GM12878 (cell line): ENCODE measurements at places on chromosomes 2 and 18.
A peak's percentile ranks its signal among the peaks of the same experiment; 100 is the strongest.

DNA sequence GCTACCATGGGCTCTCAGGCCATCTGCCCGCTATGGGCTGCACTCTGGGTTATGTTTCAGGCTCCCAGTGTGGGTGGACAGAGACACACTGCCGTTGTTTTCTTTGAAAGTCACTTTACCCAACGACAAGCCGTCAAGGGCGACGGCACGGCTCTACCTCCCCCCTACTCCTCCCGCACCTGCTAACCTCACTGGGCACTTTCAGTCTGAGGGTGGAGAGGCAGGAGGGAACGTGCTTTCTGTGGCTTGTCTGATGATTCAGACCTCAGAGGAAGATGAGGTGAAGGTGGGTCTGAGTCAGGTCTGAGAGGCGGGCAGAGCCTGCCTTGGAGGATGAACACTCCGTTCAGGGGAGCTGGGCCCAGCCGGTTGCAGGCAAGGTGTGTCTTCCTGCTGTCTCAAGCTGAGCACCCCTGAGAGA is 147.6 kb upstream of the HDAC4 start:
- no peak for DNase-seq

DNA sequence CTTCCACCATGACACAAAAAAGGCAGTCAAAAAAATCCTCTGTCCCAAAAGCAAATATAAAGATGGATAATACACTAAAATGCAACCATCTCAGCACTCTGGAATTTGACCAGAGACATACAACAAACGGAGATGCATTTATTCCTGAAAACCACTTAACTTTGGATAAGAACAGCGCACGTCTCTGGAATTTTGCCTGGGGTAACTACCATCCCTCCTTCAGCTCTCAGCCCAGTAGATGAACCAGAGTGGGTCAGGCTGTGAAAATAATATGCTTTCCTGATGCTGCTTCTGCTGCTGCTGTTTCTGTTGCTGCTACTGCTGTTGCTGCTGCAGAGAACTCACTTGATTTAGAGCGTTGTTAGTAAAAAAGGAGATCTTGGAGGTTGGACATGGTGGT is 133.8 kb upstream of the ACVR2A start:
- DNase-seq = no peak

GRCh38 chr2:183349091-183349490 is 224.8 kb downstream of the NUP35 start:
- no peak for DNase-seq

- DNase-seq = peak; percentile 93
Observed at GRCh38 chr2:199228887-199229819, 228.6 kb downstream of the SATB2 start.

GRCh38 chr18:44128365-44128764 is 552.3 kb upstream of the SETBP1 start:
- DNase-seq = no peak

DNA sequence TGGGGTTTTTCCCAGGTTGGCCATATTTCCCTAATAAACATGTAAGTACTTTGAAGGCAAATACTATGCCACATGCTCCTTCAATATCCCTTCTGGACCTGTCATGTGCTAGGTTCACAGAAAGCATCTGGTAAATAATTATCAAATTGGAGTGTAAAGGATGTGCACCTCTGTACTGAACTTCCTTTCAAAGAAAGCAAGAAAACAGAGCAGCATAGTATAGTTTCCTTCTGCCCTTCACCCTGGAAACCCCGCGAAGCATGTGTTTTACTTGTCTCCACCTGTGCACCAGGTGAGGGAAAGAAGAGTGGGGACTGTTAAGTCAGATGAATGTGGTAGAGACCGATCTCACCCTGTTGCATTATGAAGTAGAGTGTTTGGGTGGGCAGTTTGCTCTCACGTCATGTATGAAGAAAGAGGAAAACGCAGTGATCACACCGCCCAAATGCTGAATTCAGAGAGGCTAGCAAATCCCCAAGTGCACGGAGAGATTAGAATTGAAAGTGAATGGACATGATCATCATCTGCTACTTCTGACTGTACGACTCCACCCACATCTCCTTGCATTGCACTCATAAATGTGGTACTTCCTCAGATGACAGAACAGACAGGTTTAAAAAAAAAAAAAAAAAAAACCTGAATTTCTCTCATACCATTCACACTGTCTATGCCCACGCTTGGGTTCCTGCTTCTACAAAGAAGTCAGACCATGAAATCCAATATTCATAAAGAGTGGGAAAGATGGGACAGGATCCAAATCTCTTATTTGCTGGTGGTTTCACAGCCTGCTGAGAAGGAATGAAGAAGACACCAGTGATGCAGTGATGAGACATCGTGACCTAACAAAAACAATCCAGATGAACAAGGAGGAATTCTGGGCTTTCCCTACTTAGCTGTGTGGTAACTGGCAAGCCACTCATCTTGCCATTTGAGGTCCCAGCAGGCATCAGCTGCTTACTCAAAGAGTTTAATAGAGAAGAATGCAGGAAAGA is 448.6 kb downstream of the BCL11A start:
- DNase-seq = no peak

GRCh38 chr18:76579301-76579695 is 84.3 kb upstream of the ZNF516 start:
- DNase-seq = no peak

DNA sequence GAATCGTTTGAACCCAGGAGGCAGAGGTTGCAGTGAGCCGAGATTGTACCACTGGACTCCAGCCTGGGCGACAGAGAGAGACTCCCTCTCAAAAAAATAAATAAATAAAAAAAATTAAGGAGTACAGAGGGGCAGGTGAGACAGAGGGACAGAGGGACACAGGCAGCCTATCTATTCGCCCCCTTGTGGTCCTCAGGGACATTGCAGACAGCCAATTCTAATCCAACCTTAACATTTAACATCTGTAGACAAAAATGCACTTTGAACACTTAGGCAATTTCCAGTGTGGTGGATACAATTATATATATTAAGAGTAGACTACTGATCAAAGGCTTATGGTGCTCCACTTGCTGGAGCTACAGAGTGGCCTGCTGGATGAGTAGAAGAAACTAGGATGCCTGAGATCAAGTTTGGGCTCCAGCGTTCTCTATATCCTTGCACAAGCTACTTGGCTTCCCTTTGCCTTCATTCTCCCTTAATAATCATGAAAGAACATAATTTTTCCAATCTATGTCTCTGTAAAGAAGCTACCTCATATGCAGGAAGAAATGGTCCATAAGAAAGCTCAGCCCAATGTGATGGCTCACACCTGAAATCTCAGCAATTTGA is 8.2 kb upstream of the SMARCAL1 start:
- DNase-seq = no peak

DNA sequence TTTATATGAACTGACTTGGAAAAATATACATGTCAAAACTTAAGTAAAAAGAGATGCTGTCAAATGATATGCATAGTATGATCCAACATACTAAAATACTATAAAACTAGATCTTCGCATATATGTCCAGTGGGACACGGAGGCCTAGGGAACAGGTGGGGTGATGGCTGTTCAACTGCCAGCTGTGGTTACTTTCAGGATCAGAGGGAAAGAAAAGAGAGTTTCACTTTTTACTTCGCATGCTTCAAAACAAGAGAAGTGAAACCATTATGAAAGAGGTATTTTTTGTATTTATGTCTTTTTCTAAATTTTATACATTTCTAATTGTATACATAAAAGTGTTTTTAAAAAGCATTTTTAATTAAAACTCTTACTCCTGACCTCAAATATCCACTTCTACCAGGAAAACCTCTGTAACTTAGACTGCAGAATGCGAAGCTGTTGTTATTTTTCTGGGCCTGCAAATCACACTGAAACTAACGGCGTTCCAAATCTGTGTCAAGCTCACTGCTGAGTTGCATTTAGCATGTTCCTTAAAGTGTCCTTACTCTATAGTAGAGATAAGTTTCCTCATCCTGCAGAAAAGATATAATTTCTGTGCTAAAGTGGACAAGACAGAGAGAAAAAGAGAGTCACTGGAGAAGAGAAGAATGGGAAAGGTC is 97.8 kb upstream of the SLC35G4 start:
- peak; percentile 39 for DNase-seq

- DNase-seq = no peak
Observed at GRCh38 chr2:112162956-112163355, 24.8 kb downstream of the FBLN7 start.

DNA sequence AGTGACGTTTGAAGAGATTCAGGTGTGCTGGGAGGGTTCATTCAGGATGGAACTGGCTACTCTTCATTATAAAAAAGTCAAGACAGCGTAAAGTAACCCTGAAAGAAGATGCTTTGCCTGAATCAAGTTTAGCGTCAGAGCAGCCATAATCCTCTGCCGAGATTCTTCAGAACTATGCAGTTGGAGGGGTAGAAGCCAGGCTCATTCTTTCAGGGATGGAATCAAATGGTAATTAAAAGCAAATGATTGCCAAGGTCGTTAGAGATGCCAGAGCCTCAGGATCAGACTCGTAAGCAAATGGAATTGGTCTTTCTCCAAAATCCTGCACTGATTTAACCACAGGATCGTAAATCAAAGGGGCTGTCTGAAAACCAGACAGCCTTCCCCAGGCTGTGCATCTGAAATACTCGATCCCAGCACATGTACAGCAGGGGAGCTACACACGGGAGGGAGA is 21.9 kb downstream of the APCDD1 start:
- DNase-seq = no peak

DNA sequence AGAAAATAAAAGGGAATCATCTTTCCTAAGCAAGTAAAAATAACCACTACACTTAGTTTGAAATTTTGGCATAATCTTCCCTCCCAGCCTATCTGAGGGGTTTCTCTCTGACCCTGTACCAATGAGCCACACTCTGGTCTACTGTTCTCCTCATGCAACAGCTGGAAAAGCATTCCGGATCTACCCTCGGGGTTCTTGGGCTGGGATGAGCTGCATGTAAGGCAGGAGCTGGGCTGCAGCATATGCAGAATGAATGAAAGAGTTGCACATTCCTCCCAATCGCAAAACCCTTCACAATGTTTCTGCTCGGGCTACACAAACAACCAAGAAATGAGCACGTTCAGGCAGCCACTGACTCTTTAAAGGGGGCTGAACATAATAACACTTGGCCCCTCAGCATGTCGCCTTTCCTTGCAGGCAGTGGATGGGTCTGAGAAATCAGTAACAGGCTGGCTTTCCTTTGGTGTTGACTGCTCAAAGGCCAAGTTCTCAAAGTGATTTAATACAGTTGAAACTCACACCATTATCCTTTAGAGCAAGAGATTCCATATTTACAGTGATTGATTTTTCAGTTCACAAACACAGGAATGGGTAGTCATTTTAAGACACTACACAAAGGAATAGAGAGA is 180.4 kb upstream of the ZFP36L2 start:
- no peak for DNase-seq

DNA sequence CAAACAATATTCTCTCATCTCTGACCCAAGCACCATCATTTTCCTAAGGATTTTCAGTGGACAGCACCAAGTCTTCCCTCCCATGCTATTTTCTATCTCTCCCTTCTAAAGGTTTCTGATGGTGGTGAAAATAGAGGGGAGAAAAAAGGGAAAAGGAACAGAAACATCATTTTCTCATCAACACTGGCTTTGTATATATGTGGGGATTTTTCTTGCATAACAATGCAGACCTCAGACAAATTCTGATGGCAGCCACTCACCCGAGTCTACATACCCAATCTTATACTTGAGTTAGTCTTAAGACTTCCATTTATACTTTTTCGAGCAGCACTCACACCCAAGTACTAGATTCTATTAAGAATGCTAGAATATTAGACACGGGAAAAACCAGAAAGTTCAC is 95.8 kb downstream of the TMEM163 start:
- DNase-seq = peak; percentile 45

GRCh38 chr2:72914589-72915319 is 2.6 kb upstream of the EMX1 start:
- DNase-seq = no peak

- no peak for DNase-seq
Observed at GRCh38 chr2:176533505-176534193, 264.4 kb downstream of the MTX2 start.

- DNase-seq = no peak
Observed at GRCh38 chr2:72438364-72438763, 290.7 kb upstream of the CYP26B1 start.

DNA sequence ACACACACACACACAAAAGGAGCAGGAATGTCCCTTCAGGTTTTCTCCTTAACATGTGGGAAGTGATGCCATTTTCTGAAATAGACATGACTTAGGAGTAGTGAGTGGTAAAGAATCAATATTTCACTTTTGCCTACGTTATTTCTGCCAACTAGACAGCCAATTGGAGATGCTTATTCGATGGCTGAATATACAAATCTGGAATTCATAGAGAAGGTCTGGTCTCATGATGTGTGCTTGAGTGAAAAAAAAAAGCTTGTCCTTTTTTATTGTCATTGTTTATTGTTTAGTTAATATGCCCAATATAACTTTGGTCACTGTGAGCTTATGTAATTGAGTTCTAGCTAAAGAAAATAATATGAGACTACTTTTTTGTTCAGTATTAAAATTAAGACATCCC is 284.3 kb downstream of the GULP1 start:
- no peak for DNase-seq

DNA sequence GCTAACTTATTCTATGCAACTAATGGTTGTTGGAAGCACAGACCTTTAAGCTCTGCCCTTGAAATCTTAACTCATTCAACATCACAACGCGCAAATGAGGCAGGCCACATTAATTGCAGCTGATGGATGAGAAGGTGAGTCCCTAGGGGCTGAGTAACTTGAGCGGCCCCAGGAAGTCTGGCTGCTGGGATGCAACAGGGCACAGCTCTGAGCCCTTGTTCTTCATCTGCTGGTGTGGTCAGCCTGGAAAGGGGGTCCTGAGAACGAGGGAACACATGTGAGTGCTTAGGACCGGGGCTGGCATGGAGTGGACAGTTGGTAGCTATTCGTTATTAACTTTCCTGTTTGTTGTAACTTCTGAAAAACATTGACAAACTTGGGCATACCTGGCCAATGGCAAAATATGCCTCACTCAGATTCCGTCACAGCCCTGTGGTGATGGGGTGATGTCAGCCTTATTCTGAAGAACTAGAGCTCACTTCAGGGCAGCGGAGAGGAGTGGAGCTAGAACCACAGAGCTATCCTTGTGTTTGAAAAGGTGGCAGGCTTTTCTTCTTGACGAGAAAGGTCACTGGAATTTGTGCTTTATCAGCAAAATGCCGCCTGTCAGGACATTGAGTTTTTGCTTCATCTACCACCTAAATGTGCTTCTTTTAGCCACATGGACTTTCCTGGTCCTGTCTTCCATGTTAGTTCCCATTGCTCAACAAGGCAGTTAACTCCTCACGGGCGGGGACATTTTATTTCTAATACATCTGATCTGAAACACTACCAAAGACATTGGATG is 145.9 kb upstream of the FHL2 start:
- DNase-seq = no peak

GRCh38 chr2:79982445-79982844 is 322.1 kb downstream of the LRRTM1 start:
- no peak for DNase-seq

- DNase-seq = no peak
Observed at GRCh38 chr2:106339132-106339531, 129.1 kb downstream of the RGPD3 start.

- DNase-seq = no peak
Observed at GRCh38 chr2:113185664-113186432, 12.1 kb downstream of the PSD4 start.

- DNase-seq = peak; percentile 17
Observed at GRCh38 chr2:95728878-95729596, 137.2 kb downstream of the TRIM43 start.
